ENCODE measurements at places on chromosomes 1 and 21.

- peaks cover 100% of the 10 kb centered on the region for H3K4me1 ChIP-seq
- H3K36me3 ChIP-seq = peaks cover 100% of the 10 kb centered on the region
- H3K27ac ChIP-seq = peak overlapping the region; percentile 75
- no peak for DNase-seq
Measured at GRCh38 chr1:156476501-156477298, 23.9 kb downstream of the MEF2D start.

- no peak overlapping the region for H3K4me3 ChIP-seq
- no peaks in the 10 kb centered on the region for H3K27me3 ChIP-seq
- peaks cover 98% of the 10 kb centered on the region for H3K36me3 ChIP-seq
- peaks cover 31% of the 10 kb centered on the region for H3K4me1 ChIP-seq
- peak; percentile 78 for DNase-seq
- H3K27ac ChIP-seq = peak overlapping the region; percentile 29
Measured at GRCh38 chr1:204431310-204432184, 19.9 kb upstream of the PPP1R15B start.

- no peak overlapping the region for H3K4me3 ChIP-seq
- H3K27ac ChIP-seq = no peak overlapping the region
- H3K4me1 ChIP-seq = peaks cover 11% of the 10 kb centered on the region
- H3K27me3 ChIP-seq = no peaks in the 10 kb centered on the region
- H3K36me3 ChIP-seq = no peaks in the 10 kb centered on the region
Measured at GRCh38 chr1:67850611-67851075, 17.4 kb upstream of the GNG12 start.

DNA sequence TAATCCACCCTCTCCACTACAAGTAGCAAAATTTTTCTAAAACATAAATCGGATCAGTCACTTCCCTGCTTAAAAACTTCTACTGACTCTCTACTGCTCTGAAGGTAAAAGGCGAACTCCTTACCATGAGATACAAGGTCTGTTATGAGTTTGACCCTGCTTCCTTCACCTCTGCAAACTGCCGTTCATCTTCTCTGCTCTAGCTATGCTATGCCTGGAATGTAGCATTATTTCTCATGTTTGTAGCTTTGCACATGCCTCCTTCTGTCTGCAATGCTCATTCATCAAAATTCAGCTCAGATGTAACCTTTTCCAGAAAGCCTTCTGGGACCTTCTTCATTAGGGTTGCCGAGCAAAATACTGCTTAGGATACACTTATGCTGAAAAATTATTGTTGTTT lies 30.8 kb downstream of the RPL5 start:
- peaks cover 10% of the 10 kb centered on the region for H3K4me1 ChIP-seq
- no peak overlapping the region for H3K4me3 ChIP-seq
- DNase-seq = no peak

- peak overlapping the region; percentile 63 for H3K27ac ChIP-seq
- H3K36me3 ChIP-seq = no peaks in the 10 kb centered on the region
- peaks cover 14% of the 10 kb centered on the region for H3K4me1 ChIP-seq
- no peak overlapping the region for H3K4me3 ChIP-seq
Measured at GRCh38 chr1:45266151-45266801, 59.9 kb upstream of the ZSWIM5 start.

DNA sequence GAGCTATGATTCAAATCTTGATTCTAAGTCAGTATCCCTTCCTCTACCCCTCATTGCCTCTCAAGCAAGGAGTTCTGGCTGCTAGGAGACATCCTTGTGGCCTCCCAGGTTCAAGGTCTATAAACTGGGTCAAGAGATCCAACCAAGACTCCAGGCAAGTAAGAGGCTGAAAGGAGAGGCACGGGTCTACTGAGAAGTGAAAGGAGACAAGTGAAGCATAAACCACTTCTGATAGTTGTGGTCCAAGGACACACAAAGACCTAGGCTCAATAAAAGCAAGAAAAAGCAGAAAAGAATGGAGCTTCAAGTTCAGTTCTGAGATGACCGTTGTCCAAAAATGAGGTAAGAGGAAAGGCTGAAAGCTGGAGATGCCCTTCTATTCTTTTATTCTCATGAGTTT lies 17.8 kb upstream of the PPP2R5A start:
- H3K27me3 ChIP-seq = no peaks in the 10 kb centered on the region
- peaks cover 12% of the 10 kb centered on the region for H3K4me1 ChIP-seq
- no peak overlapping the region for H3K27ac ChIP-seq
- DNase-seq = no peak

DNA sequence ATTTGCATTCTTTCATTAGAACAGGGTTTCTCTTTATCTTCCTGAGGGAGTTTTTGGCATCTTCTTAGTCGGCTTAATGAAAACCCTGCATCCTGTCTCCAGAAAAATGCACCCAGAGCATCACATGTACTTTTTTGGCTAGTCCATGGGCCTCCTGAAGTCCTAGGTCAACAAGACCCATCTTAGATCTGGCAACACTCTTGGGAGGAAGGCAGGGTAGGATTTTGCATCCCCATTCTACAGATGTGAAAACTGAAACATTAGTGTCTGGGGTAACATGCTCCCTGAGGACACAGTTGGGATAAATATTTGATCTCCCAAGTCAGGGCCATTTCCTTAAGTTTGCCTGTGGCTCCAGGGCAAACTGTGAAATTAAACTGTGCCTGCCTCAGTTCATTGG lies 40.0 kb upstream of the HMGB4 start:
- no peaks in the 10 kb centered on the region for H3K4me1 ChIP-seq
- H3K27me3 ChIP-seq = peaks cover 64% of the 10 kb centered on the region
- no peak overlapping the region for H3K27ac ChIP-seq

DNA sequence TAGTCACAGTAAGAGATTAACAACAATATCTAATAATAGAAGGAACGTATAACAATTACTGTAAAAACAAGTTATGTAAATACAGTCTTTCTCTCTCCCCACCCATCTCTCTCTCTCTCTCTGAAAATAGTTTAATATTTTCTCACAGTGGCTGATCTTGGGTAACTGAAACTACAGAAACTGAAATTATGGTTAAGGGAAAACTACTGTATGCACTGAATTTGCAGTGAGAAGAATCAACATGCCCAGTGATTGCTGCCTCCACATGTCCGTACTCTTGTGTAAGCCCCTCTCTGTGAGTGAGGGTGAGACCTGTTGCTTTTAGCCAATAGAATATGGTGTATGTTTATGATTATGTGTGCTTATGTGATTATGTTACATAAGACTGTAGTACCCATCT lies 1.6 kb downstream of the KRTAP6-1 start:
- H3K36me3 ChIP-seq = no peaks in the 10 kb centered on the region
- H3K4me3 ChIP-seq = no peak overlapping the region
- no peak overlapping the region for H3K27ac ChIP-seq
- no peaks in the 10 kb centered on the region for H3K4me1 ChIP-seq
- no peaks in the 10 kb centered on the region for H3K27me3 ChIP-seq
- no peak for DNase-seq

- peaks cover 14% of the 10 kb centered on the region for H3K4me1 ChIP-seq
- H3K4me3 ChIP-seq = no peak overlapping the region
- no peak overlapping the region for H3K27ac ChIP-seq
- H3K36me3 ChIP-seq = no peaks in the 10 kb centered on the region
- no peaks in the 10 kb centered on the region for H3K27me3 ChIP-seq
- DNase-seq = no peak
Measured at GRCh38 chr1:6270401-6270800, 9.5 kb upstream of the GPR153 start.

- H3K4me1 ChIP-seq = no peaks in the 10 kb centered on the region
- H3K4me3 ChIP-seq = no peak overlapping the region
- H3K36me3 ChIP-seq = no peaks in the 10 kb centered on the region
- peaks cover 48% of the 10 kb centered on the region for H3K27me3 ChIP-seq
- DNase-seq = no peak
Measured at GRCh38 chr1:14624941-14625340, 26.5 kb downstream of the KAZN start.

DNA sequence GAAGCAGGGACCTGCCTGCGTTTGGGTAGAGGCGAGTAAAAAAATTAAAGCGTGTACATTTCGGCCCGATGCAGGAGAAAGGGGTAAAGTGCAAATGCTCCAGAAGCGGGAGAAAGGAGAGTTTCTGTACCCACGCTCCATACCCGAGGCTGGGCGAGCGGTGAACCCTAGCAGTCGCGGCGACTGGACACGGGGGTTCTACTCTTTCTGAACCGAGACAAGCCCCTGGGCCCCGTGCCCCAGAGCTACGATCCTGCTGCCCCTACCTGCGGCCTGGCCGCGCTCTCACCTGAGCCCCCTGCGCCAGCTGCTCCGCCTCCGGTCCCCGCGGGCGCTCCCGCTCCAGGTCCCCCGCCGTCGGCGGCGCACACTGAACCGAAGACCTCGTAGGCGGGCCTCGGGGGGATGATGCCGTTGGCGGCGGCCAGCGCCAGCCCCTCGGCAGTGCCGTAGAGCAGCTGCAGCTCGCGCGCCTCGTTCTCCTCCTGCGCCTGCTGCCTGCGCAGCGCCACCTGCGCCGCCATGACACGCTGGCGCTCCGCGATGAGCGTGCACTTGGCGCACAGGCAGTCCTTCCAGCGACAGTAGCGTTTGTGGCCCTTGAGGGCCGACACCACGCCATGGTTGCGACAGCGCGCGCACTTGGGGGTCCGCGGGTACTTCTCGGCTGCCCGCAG lies 2.4 kb downstream of the DMRTA2 start:
- H3K4me1 ChIP-seq = peaks cover 76% of the 10 kb centered on the region
- H3K4me3 ChIP-seq = peak overlapping the region; percentile 29
- H3K27ac ChIP-seq = no peak overlapping the region
- no peak for DNase-seq

DNA sequence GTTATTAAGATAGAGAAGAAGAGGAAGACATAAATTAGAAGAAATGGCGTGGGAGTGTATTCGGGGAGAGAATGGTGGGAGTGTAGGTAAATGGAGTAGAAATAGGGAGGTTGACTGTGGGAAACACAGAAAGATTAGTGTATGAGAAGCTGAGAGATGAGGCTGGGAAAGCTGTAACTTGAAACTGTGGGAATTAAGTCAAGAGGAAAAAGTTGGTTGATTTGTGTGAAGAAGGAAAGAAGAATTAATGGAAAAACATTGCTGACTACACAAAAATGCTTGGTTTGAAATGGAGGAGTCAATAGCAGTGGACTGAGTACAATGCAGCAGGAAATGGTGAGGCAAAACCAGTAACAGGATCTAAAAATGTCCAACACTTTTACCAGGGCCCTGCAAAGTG lies 448.3 kb downstream of the PTPRC start:
- H3K27ac ChIP-seq = no peak overlapping the region
- H3K4me3 ChIP-seq = no peak overlapping the region
- H3K4me1 ChIP-seq = no peaks in the 10 kb centered on the region

GRCh38 chr1:85047472-85048295 lies 616 bp downstream of the MCOLN3 start:
- H3K36me3 ChIP-seq = no peaks in the 10 kb centered on the region
- H3K27me3 ChIP-seq = peaks cover 89% of the 10 kb centered on the region
- H3K27ac ChIP-seq = no peak overlapping the region
- H3K4me3 ChIP-seq = peak overlapping the region; percentile 67

- no peaks in the 10 kb centered on the region for H3K27me3 ChIP-seq
- peak overlapping the region; percentile 33 for H3K4me3 ChIP-seq
- peaks cover 97% of the 10 kb centered on the region for H3K4me1 ChIP-seq
- H3K27ac ChIP-seq = peak overlapping the region; percentile 97
- peak; percentile 36 for DNase-seq
Measured at GRCh38 chr1:27572679-27573426, 31.1 kb downstream of the AHDC1 start.

DNA sequence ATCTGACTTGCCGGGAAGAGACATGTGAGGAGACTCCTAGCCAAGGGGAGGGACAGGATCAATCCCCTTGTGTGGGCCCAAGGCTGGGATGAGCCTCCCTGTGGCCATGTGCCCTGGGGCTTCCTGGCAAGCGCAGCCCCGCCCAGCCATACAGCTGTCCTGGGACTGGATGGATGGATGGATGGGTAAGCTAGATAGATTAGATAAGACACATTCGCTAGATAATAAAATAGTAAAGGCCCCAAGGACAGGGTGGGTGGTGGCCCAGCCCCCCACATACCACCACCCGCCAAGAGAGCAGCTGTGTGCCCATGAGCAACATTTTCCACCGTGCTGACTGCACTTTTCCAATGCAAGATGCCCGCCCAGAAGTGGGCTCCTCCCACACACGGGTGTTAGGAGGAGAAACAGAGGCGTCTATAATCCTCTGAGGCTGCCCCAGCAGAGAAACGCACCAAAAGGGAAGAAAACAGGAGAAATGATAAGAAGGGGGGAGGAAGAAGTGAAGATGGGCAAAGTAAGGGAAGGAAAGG lies 25.1 kb downstream of the ZBTB17 start:
- H3K4me3 ChIP-seq = no peak overlapping the region
- no peaks in the 10 kb centered on the region for H3K27me3 ChIP-seq
- peak overlapping the region; percentile 89 for H3K27ac ChIP-seq
- H3K4me1 ChIP-seq = peaks cover 74% of the 10 kb centered on the region
- peaks cover 22% of the 10 kb centered on the region for H3K36me3 ChIP-seq

GRCh38 chr1:241972703-241973369 lies 15.3 kb downstream of the BECN2 start:
- H3K4me3 ChIP-seq = no peak overlapping the region
- no peaks in the 10 kb centered on the region for H3K36me3 ChIP-seq
- H3K27me3 ChIP-seq = no peaks in the 10 kb centered on the region
- no peak for DNase-seq

DNA sequence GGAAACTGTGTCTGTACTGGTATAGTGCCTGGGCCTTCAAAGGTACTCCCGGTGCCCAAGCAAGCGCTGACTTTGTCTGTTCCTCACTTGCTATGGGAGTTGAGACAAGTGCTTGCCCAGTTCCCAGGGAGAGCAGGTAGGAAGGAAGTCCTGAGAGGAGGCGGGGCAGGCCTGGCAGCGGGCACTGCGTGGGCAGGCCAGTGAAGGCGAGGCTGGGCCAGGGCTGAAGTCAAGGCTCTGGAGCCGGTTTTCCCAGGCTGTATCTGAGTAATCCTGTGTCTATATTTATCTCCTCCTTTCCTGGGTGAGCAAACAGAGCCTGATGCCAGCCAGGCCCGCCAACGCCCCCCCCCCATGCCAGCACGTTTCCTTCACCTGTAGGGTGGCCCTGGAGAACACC lies 15.9 kb upstream of the EDN2 start:
- H3K36me3 ChIP-seq = no peaks in the 10 kb centered on the region
- no peak for DNase-seq
- H3K27ac ChIP-seq = peak overlapping the region; percentile 94
- H3K4me1 ChIP-seq = peaks cover 87% of the 10 kb centered on the region
- no peaks in the 10 kb centered on the region for H3K27me3 ChIP-seq

DNA sequence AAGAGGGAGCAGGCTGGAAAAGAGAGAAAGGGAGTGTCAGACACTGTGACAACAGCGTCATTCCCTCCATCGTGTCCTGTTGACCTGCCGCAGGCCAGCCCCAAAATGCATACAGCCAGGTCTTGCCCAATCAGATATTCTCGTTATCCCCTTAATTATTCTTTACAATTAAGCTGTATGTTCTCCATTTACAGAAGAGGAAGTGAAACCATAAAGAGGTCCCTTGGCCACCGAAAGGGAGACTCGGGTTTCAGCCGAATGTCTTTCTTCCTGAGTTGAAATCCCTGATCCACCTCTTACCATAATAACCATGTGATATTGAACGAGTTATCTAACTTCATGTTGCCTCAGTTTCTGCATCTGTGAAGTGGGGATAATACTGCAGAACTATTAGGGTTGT lies 70.5 kb downstream of the IGSF21 start:
- peaks cover 99% of the 10 kb centered on the region for H3K27me3 ChIP-seq
- no peak for DNase-seq
- H3K4me1 ChIP-seq = peaks cover 6% of the 10 kb centered on the region
- no peak overlapping the region for H3K27ac ChIP-seq

- H3K4me3 ChIP-seq = peak overlapping the region; percentile 94
- H3K27ac ChIP-seq = peak overlapping the region; percentile 98
- no peaks in the 10 kb centered on the region for H3K36me3 ChIP-seq
Measured at GRCh38 chr1:89633248-89633799, 404 bp downstream of the LRRC8C start.

Measured in left ventricle myocardium inferior (tissue), 1 donor.